NCI-H446 (cell line): ENCODE measurements at places on chromosomes 1 and 21.
A peak's percentile ranks its signal among the peaks of the same experiment; 100 is the strongest.

GRCh38 chr1:184952428-184952827 is 21.9 kb downstream of the NIBAN1 start:
- no peak for DNase-seq

GRCh38 chr1:59432531-59433439 is 135.9 kb downstream of the FGGY start:
- DNase-seq: no peak

DNA sequence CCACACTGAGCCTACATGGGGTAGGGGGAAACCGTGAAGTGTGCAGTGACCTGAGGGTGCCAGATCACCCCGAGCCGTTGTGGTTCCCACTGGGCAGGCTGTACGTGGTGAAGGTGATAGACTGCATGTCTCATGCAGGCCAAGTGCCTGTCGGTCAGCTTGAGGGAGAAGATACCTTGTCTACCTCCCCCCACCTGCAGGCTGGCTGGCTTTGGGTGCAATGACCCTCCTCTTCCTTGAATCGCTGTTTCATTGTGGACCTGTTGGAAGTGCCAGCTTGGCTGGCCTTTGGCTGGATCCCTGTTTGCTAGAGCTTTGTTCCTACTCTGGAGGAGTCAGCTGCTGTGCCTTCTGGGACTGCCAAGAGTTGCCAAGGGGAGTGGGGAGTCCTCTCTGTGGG is 92.5 kb downstream of the GALNT2 start:
- no peak for DNase-seq

GRCh38 chr1:109617291-109617801 is 2.1 kb downstream of the GNAT2 start:
- no peak for DNase-seq

DNA sequence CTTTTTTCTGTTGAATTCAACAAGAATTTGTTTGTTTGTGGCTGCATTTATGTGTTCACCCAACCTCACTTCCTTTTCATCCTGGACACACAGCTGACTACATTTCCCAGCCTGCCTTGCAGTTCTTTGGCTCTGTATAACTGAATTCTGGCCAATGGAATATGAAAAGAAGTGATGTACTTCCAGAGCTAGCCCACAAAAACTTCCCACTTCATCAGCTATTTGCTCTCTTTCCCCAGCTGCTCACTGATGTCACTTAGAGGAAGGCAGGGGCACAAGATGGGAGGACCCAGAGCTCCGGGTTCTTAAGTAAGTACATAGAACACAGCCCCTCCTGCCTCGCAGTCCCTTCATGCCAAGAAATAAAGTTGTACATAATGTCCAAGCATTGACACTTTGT is 235.0 kb upstream of the FGGY start:
- peak; percentile 34 for DNase-seq

- no peak for DNase-seq
Observed at GRCh38 chr1:117928881-117929342, 509 bp downstream of the GDAP2 start.

GRCh38 chr21:33699277-33699676 is 57.0 kb downstream of the ITSN1 start:
- DNase-seq: no peak

DNA sequence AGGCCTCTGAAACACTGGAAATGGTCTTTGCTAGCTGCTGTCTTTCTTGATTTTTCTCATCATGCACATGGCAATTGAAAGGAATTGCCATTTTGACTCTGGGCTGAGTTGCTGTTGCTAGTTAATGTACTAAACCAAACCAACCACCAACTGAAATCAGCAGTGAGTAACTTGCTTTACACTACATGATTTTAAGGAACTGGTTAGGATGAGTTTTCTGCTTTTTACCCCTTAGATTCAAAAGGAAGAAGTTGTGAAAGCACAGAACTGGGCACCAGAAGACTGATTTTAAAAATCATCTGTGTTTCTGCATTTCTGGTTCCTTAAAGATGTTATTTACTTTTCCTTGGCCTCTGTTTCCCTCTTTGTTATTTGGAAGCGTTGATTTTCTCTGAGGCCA is 361.9 kb downstream of the HLX start:
- no peak for DNase-seq

GRCh38 chr1:200299571-200299970 is 110.3 kb downstream of the ZNF281 start:
- DNase-seq: no peak

GRCh38 chr1:228210076-228210651 is 2.3 kb downstream of the OBSCN start:
- DNase-seq: no peak

DNA sequence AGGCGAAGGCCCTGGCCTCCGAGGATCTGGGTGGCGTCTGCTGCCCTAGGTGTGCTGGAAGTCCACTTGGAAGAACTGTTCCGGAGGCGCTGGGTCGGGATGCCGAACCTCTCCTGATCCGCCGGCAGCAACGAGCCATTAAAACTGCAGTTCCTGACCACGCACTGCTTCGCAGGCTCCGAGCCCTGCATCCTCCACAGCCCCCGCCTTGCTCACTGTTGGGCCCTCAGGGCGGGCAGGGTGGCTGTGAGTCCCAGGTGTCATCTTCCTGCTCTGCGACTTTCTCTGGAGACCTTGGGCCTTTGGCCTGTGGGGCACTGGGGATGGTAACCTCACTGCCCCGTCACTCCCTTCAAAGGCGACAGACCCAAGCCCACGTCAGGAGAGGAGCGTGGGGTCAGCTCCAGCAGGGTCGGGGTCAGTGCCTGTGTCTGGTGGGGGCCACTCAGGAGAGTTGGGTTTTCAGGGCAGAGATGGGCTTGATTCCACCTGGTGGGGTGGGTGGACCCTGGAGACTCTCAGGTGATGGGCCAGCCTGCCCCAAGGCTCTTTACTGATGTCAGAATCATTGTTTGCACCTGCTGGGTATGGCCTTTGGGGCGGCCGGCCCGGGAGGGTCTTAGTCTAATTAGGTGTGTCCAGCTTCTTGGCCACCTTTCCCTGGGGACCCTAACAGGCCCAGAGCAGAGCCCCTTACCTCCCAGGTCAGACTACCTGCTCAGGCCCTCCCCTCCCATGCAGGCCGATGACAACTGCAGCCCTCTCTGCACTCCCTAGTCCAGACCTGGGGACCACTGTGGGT is 3.1 kb downstream of the PRXL2B start:
- DNase-seq: no peak

DNA sequence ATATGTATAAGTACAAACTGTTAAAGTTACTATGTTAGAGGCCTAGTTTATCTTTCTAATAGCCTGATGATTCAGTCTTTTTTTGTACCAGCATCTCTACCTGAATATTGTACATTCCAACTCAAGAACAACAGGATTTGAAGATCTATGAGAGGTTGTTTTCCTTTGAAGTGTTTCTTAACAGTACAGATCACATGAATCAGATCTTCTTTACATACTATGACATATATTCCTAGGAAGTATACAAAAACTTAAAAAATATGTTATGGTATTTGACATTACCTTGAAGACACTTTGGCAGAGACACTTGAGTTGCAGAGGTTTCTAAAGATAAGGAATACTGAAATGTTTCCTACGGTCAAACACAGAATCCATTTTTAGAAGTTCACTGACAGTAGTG is 1280.9 kb downstream of the KCNT2 start:
- DNase-seq: no peak

- no peak for DNase-seq
Observed at GRCh38 chr1:108699375-108700332, 7.5 kb downstream of the PRPF38B start.

DNA sequence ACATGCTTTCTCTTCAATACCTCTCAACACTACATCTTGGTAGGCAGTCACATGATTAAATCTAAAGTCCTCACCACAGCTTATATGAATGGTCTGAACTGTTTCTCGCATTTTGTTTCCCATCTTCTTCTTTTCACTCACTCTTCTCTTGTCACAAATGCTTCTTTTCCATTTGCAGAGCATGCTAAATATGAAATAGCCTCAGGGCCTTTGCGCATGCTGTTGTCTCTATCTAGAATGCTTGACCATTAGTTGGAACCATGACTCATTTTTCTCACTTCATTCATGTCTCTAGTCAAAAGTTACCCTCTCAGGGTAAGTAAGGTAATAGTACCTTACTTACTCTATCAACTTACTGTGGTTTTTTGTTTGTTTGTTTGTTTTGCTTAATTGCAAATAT is 239.7 kb downstream of the PTPRC start:
- DNase-seq: no peak

DNA sequence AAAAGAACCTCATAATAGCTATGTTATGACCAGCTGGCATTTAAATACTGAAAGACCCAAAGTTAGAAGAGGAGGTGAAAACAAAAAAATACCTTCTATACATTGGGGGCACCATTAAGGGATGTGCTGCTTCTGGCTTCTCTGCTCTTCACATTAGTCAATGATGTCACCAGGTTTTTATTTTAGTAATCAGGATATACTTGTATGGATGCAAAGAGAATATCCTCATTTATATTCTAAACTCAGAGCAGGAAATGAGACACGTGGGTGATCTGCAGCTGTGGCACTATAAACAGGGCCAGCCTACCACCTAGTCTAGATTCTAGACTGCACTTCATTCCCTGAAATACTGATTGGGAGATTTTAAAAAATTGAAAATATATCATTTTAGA is 51.2 kb downstream of the WLS start:
- no peak for DNase-seq

- no peak for DNase-seq
Observed at GRCh38 chr1:222043444-222044292, 301.8 kb upstream of the DUSP10 start.

- DNase-seq: no peak
Observed at GRCh38 chr1:235291599-235292091, 36.3 kb downstream of the ARID4B start.

- DNase-seq: no peak
Observed at GRCh38 chr1:42938645-42939615, 19.7 kb downstream of the SLC2A1 start.

DNA sequence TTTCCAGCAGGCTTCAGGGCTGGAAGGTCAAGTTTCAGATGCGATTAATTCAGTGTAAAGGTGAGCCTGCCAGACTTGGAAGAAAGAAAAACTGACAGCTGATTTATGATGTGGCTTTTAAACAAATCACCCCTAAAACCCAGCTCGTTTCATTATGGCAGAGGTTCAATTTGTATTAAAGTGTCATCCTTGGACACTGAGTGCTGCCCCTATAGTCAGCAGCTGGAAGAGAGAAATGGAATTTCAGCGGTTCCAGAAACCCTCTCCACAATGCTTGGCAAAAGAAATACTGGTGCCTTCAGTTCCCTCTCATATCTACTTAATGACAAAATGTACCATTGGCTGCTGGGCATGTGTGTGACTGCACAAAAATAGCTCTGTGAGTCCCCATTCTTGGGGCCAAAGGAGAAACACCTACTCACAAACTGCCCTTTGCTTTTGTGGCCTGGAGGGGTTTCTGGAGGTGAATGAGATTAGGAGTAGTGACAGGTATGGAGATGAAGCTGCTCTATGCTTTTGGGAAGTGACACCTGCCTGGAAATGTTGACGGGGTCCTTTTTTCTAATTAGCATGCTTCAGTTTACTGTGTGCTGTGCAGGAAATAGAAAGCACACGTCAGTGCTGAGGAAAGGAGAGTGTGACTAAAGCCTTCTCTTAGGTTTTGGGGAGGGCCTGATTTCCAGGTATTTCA is 95.1 kb upstream of the TSPAN2 start:
- no peak for DNase-seq

DNA sequence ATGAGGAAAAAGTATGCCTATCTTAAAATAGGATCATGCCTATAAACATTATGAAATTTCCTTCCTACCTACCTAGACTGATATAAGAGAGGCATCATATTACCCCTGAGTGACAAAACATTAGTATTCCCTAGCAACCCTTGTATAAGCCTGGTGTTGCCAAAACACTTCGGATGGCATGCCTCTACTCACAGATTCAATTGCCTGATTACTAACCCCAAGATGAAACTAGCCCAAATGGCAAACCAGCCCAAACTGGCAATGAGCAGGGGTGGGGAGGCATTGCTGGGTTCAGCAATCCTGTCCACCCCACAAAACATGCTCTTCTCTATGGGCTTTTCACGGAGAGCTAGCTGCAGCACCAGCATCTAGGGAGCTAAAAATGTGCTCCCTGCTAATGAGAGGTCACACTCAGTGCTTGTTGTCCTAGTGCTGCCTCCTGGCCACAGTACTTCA is 13.9 kb downstream of the PALMD start:
- DNase-seq: no peak

DNA sequence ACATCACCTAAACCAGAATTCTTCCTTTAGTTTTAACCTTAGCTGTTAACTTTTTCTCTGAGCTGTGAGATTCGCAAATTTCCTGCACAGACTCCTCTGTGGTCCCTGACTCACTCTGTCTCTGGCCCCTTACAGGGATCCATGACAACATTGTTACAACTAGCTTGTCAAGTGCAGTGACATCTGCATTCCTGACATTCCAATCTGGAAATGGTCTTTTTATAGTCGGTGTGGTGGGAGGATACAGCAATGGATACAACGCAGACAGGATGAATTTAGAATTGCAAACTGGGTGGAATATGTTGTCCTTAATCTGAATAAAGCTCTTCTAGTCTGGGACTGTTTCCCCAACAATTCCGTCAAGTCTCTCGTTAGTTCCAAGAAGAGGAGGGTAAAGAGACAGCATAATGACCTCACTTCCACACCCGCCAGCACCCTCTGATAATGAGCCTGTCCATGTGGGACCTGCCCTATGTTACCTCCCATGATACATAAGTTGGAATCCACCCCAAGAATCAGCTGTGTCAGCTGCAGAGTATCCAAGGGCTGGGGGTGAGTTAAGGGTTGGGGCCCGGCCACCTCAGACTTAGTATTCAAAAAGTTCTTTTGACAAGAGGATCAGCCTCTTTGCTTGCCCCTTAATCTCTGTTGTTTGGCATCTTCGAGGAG is 49.4 kb downstream of the ILDR2 start:
- DNase-seq: no peak

DNA sequence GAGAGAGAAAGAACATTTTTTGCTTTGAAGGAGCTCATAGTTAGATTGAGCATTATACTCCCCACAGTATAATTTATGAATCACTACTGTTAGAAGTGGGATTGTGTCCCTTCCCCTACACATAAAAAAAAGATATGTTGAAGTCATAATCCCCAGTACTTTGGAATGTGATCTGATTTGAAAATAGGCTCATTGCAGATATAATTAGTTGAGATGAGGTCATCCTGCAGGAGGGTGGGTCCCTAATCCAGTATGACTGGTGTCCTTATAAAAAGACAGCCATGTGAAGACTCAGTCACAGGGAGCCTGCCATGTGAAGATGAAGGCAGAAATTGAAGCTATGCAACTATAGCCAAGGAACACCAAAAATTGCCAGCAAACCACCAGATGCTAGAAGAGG is 76.4 kb downstream of the TGFB2 start:
- DNase-seq: no peak
